IPS DF 6.9 (cell line): ENCODE measurements at places on chromosomes 6 and 20.

DNA sequence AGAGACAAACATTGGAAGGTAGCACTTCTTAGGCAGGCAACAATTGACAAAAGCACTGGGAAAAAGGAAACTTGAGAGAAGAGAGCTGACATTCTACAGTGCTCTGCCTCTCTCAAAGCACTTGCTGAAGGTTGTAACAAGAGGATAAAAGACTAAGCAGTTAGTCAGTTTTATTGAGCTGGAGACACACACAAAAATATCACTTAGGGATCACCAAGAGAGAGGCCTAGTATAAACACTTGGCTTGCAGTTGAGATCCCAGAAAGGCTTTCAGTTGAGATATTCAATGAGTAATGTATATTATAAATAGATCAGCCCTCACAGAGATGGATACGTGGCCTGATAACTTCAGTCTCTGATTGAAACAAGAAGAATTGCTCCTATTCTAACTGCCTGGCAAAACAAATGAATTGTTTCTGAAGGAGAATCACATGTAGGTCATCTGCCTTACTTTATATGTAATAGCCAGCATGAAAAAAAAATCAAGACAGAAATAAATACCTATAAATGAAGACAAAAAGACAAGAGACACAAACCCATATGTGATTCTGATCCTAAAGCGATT is 747.2 kb upstream of the MAN1A1 start:
- no peak overlapping the region for H3K4me3 ChIP-seq
- no peak overlapping the region for H3K27ac ChIP-seq
- H3K36me3 ChIP-seq: no peaks in the 10 kb centered on the region
- H3K27me3 ChIP-seq: no peaks in the 10 kb centered on the region

- H3K4me3 ChIP-seq: no peak overlapping the region
- no peak for DNase-seq
- no peaks in the 10 kb centered on the region for H3K36me3 ChIP-seq
- H3K27ac ChIP-seq: no peak overlapping the region
- H3K27me3 ChIP-seq: no peaks in the 10 kb centered on the region
Measured at GRCh38 chr6:107660839-107661238, 163.3 kb downstream of the SCML4 start.

GRCh38 chr6:131210469-131210868 is 75.2 kb downstream of the AKAP7 start:
- no peak for DNase-seq
- H3K4me3 ChIP-seq: no peak overlapping the region
- no peak overlapping the region for H3K27ac ChIP-seq
- no peaks in the 10 kb centered on the region for H3K27me3 ChIP-seq
- H3K4me1 ChIP-seq: no peaks in the 10 kb centered on the region

- H3K4me3 ChIP-seq: no peak overlapping the region
- H3K27me3 ChIP-seq: no peaks in the 10 kb centered on the region
- no peaks in the 10 kb centered on the region for H3K4me1 ChIP-seq
- no peak overlapping the region for H3K27ac ChIP-seq
Measured at GRCh38 chr6:52371656-52372191, 9.8 kb downstream of the PAQR8 start.

GRCh38 chr6:136503303-136504029 is 46.8 kb downstream of the MAP7 start:
- no peaks in the 10 kb centered on the region for H3K36me3 ChIP-seq
- peak; percentile 35 for DNase-seq
- H3K27me3 ChIP-seq: no peaks in the 10 kb centered on the region
- H3K27ac ChIP-seq: peak overlapping the region; percentile 84
- no peak overlapping the region for H3K4me3 ChIP-seq

DNA sequence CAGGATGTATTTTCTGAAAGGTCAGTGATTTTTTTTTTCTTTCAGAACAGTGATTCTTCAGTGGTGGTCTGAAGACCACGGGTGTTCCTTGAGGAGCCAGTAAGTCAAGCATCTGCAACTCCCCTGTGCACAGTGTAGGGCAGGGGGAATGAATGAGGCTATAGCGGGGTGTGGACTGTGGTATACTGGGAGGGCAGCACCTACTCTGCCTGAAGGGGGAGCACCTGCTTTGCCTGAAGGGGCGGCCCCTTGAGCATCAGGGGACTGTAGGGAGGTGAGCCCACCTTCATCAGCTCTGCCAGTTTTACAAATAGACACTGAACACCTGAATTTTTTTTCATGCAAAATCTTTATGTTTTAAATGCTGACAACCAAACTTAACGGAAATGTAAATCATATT is 77.5 kb upstream of the RIPOR2 start:
- H3K27me3 ChIP-seq: no peaks in the 10 kb centered on the region
- DNase-seq: no peak
- no peak overlapping the region for H3K27ac ChIP-seq
- peaks cover 4% of the 10 kb centered on the region for H3K4me1 ChIP-seq
- H3K4me3 ChIP-seq: no peak overlapping the region
- H3K36me3 ChIP-seq: no peaks in the 10 kb centered on the region

GRCh38 chr20:46430921-46431712 is 24.7 kb upstream of the ELMO2 start:
- H3K36me3 ChIP-seq: no peaks in the 10 kb centered on the region
- no peak overlapping the region for H3K4me3 ChIP-seq
- H3K4me1 ChIP-seq: no peaks in the 10 kb centered on the region

GRCh38 chr20:35281506-35282101 is 3.0 kb downstream of the EIF6 start:
- H3K27ac ChIP-seq: no peak overlapping the region
- H3K36me3 ChIP-seq: peaks cover 20% of the 10 kb centered on the region
- H3K4me1 ChIP-seq: no peaks in the 10 kb centered on the region
- no peaks in the 10 kb centered on the region for H3K27me3 ChIP-seq
- DNase-seq: no peak

DNA sequence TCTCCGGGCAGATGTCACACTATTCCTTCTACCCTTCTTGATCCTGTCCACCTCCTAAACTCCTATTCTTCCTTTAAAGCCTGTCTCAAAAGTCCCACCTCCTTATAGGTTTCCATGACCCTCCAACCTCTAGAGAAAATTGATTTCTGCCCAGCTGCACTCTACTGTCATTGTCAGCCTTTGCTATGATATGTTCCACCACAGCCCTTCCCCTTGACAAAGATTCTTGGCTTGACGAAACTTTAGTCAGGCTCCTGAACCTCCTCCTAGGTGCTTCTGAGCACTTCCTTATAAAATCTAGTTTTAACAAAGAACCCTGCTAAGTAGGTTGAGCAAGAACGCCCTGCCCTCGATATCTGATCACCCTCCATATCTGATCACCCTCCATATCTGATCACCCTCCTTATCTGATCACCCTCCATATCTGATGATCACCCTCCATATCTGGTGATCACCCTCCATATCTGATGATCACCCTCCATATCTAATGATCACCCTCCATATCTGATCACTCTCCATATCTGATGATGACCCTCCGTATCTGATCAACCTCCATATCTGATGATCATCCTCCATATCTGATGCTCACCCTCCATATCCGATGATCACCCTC is 103.2 kb downstream of the RIN2 start:
- no peak overlapping the region for H3K27ac ChIP-seq
- H3K36me3 ChIP-seq: no peaks in the 10 kb centered on the region
- H3K4me3 ChIP-seq: no peak overlapping the region
- H3K4me1 ChIP-seq: no peaks in the 10 kb centered on the region
- no peak for DNase-seq
